Activated T-helper 1 cell treated with anti-CD3 and anti-CD28 coated beads, Interleukin-2, amount 50 U/mL, for 16 hours (primary cell): ENCODE measurements at places on chromosomes 5 and 9.

DNA sequence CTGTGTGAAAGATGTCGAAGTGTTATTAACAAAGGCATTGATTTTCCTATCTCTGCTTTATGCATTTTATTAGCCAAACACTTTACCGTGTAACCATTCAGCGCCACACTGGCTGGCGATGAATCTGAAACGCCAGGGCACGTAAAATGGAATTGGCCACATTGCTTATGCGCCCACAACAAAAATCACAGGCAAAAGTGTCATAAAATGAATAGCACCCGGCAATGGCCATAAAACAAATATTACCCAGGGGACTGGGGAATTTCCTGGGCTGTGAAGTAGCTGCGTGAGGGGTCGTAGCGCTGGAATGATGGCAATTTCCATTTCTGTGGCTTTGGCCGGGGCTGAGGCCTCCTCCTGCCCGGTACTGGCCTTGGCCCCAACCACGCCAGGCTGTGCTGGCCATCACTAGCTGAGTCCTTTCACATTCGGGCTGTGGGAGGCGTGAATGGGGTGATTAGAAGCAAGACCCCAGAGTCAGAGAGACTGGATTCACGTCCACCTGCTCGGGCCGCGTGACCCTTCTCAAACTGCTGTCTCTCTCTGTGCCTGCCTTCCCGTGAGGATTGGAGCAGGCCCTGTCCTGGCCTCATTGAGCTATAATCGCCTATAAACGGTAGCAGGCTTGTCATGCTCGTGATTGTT is 254.5 kb downstream of the PBX3 start:
- DNase-seq: no peak

- DNase-seq: no peak
These were observed 57.1 kb downstream of the GALNT12 start for GRCh38 chr9:98864281-98865174.

- no peak for DNase-seq
These were observed 116.1 kb upstream of the PITX1 start for GRCh38 chr5:135149956-135150723.

DNA sequence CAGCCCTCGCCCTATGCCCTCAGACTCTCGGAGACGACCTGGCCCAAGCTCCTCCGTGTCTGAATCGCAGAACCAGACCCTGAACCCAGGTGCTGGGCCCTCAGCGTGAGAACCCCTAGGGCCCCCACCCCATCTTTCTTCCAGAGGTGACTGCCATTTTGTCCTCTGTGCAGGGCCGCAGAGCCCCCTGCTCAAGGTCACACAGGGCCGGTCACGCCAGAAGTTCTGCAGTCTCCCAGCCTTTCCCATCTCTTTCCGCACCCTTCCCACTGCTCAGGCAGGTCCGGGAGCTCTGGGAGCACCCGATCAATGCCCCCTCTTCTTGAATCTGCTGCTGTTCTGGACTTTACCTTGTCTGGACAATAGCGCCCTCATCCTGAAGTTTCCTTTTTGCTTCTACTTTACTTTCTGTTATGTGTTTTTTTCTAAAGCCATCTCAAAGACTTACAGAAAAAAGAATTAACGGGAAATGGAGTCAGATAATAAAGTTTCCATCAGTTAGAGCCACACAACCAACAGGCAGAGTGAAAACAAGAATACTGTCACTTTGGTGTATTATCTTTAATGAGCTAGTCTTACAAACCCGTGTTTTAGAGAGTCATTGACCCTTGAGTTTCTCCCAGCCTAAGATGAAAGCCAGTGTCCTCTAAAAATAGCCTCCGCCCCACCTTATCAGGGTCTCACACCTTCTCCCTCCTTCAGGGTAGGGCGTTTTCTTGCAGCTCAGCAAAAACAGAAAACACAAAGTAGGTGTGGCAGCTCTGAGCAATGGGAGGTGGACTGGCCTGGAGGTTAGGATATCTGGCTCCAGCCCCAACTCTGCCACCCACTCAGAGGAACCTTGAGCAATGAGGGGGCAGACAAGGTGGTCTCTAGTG is 1.8 kb downstream of the TMOD1 start:
- DNase-seq: no peak

GRCh38 chr5:92003806-92004205 is 620.7 kb upstream of the ARRDC3 start:
- no peak for DNase-seq

GRCh38 chr5:87195616-87196015 is 72.1 kb upstream of the RASA1 start:
- DNase-seq: no peak
